CD4-positive, alpha-beta T cell treated with Interleukin-4 for 4 hours (primary cell): ENCODE measurements at places on chromosomes 4 and X.

DNA sequence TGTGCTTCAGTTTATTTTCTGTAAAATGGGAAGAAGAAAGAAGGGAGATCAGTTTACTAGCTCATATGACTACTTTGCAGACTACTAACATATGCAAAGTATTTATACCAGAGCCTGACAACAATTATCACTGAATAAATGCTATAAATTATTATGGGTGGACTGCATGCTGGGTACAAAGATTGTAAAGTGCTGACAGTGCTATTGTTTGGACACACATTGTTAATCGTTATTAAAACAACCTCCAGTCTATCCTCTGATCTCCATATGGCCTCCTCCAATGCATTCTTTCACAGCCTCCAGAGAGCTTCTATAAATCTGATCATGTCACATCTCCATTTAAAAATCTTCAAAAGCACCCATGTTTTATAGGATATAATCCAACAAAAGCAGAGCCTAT lies 90.1 kb upstream of the HS3ST1 start:
- DNase-seq = no peak

GRCh38 chr4:164876700-164877324 lies at the start of gene APELA:
TSS of gene APELA (plus strand) at chr4:164877178. CDS start at chr4:164877332, 154 bp downstream.
- no peak for DNase-seq

- no peak for DNase-seq
These were observed 33.2 kb upstream of the HTRA3 start for GRCh38 chr4:8236106-8236919.

GRCh38 chr4:40401631-40402030 lies 66.5 kb downstream of the CHRNA9 start:
- no peak for DNase-seq

DNA sequence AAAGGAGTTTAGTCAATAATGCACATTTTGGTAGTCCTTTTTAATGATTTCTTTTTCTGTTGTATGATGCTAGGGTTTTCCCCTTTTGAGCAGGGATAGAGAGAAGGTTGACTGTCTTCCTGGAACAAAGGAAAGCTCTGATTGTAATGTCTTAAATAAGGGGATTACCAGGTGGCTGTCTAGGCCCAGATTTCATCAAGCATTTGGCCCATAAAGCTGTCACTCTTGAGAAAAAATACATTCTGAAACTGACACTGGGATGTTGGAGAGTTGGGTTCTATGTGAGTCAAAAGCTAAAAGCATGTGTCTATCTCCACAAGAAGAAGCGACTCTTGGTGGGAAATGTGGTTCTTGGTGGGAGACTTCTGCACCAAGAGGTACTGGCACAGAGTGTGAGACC lies 26.4 kb downstream of the KIAA1210 start:
- no peak for DNase-seq

DNA sequence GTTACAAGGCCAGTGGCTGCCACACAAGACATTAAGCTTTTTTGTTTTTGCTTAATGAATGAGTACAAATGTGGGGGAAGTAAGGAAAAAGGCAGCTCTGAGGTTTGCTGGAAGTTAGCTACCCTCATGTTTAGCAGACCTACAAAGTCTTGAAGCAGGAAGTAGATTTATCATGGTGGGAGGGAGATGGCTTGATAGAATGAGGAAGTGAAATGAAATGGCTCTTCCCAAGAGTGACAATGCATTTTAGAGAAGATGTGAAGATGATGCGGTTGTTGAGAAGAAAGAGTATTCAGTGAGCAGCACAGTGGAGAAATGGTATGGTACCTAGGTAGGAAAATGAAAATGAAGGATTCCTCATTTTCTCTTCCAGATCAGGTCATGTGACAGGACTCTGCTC lies 108.0 kb downstream of the SLIT2 start:
- no peak for DNase-seq

- peak; percentile 41 for DNase-seq
These were observed 62.8 kb downstream of the FAM9B start for GRCh38 chrX:8971116-8971515.

- no peak for DNase-seq
These were observed 77.9 kb upstream of the GNPDA2 start for GRCh38 chr4:44804301-44804700.

GRCh38 chr4:146525754-146526153 lies 4.0 kb upstream of the SLC10A7 start:
- no peak for DNase-seq

GRCh38 chr4:45062935-45063545 lies 336.7 kb upstream of the GNPDA2 start:
- DNase-seq = no peak
